ENCODE measurements at places on chromosomes 2 and 18.

- DNase-seq: no peak
Measured at GRCh38 chr18:9506046-9506792, 30.9 kb downstream of the RALBP1 start.

DNA sequence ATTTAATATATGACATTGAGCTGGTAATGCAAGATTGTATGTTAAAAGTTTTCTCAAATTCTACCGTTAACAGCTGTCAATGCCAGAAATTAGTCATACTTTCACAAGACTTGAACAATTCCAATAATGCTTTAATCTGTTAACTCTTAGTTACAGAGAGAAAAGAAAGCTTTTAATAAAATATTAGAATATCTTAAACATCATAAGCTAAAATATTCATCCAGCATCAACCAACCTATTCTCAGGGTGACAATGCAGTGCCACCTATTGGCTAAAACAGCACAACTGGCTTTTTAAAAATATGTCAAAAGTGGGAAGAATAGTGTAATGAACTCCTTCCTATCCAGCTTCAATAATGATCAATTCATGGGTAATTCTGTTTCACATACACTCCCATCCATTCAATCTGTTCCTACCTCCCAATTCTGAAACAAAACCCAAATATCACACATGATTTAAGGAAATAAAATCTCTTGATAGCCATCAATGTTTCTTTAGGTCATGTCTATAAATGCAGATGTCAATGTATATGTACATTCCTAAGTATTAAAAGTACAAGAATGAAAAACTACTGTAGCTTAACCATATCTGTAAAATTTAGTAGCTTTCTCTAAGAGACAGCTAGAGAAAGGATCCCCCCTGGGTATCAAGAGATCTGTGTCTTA lies 79.8 kb upstream of the CCDC141 start:
- DNase-seq: no peak

- DNase-seq: no peak
Measured at GRCh38 chr2:206940546-206940945, 1.2 kb downstream of the CPO start.

DNA sequence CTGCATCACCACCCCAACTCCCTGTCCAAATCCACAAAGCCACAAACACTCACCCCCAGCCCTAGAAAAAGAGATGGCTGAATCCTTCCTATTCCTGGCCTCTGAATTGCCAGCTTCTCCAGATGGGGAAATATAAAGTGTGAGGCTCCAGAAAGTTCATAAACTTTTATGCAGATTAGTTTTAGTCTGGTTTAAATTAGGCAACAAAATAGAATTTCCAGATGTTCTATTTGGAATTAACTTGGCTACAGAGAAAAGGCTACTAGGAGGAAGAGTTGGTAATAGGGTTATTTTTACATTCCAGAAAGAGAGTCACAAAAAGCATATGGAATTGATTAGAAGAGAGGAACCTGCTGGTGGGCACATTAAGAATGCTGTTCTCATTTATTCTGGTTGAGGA lies 56.0 kb downstream of the EN1 start:
- DNase-seq: no peak

GRCh38 chr2:140085674-140086073 lies 1305.5 kb upstream of the NXPH2 start:
- DNase-seq: no peak

DNA sequence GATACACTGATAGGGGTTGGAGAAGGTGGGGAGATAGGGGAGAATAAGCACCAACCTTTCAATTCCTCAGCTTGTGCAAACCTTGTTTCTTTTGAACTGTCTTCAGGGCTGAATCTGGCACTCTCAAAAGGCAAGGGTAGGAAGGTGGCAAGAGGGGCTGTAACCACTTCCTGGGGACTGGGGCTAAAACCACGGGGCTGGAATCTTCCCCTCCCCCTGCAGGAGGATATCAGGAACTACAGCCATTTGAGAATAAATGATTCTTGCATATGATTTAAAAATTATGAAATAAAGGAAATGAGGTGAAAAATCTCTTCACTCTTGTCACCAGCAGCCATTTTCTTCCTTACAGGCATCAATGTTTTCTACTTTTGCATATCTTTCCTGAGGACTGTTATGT lies 50.8 kb downstream of the ATOH8 start:
- DNase-seq: no peak

DNA sequence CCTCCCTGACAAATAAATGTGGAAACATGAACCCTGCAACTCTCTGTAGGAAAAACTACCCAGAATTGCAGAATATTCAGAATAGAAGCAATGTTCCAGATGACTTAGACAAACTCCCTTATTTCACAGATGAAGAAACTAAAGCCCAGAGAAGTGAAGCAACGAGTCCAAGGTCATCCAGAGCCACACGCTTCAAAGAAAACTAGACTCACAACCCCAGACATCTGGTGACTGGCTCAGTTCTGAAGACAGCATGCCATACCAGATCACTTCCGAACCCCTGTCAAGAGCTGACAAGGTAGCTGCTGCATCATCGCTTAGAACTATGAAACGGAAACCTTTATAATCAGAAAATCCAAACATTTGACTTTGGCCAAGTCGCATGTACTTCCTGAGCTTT lies 101.3 kb downstream of the PID1 start:
- DNase-seq: no peak

DNA sequence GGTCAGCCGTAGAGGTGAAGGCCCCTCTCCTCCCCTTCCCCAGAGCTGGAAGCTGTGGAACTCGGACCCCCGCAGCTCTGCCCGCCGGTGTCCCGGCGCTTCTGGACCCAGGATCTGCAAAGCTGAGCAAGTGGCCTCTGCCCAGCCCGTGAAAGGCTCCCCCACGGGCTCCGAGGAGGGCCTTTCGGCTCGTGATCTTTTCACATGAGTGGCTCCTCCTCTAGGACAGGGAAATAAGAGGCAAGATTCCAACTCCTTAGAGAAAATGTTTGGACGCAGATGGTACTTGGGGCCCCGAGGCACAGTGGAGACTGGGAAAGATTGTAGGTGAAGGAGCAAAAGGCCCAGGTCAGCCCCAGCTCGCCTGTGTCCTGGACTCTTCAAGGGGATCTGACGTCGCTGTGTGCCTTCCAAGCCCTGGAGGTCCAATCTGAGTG lies 48.2 kb upstream of the SP3 start:
- no peak for DNase-seq

GRCh38 chr2:54409752-54410151 lies 46.4 kb upstream of the SPTBN1 start:
- DNase-seq: no peak

DNA sequence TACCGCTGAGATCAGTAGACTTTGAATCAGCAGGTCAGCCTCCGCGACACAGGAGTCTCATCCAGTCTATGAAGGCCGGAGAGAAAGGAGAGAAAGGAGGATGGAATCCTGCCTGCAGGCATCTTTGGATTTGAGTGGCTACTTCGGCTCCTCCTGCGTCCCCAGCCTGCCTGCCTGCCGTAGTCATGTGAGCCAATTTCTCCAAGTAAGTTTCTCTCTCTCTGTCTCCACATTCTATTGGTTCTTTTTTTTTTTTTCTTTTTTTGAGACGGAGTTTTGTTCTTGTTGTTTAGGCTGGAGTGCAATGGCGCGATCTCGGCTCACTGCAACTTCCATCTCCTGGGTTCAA lies 16.7 kb downstream of the PDCD1 start:
- no peak for DNase-seq

DNA sequence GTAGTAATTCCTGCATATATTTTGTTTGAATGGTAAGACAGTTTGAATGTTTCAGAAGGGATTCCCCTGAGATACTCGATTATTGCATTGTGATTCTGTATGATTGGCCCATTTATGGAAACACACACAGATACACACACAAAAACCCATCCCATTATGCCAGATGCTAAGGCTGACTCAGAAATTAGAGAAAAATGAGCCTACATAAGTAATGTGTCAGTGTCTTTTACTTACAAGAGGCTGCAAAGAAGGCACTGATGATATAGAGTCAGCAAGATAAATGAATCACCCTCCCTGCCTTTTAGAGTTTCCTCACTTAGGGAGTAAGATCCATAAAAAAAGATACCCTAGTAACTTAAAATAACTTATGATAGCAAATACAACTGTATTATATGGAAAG lies 1481.1 kb upstream of the ACVR2A start:
- DNase-seq: no peak

GRCh38 chr2:108297436-108298141 lies 8.9 kb downstream of the SULT1C2 start:
- DNase-seq: peak; percentile 42

- DNase-seq: peak; percentile 9
Measured at GRCh38 chr2:26299471-26300101, 46.4 kb upstream of the SELENOI start.

GRCh38 chr18:74951165-74951760 lies 257.7 kb downstream of the PTGR3 start:
- peak; percentile 92 for DNase-seq

DNA sequence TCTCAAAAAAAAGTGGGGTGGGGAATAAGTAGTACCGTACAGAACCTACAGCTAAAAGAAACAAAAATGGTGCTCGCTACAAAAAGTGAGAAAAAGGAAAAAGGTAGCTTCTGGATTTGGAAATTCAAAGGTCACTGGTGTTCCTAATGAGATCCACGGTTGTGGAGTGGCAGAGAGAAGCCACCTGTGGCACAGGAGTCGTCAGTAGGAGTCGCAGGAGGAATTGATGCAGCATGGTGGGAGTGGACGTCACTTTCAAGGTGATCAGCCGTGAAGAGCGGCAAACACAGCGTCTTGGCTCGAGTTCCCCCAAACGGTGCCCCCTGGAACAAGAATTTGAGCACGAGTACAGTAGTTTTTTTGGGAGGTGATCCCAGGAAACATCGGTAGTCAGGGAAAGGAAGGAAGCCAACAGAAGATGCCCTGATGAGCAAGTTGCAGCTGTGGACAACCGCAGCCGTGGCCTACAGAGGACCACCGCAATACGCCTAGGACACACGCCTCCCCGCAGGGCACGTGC lies 1.4 kb upstream of the TTL start:
- DNase-seq: no peak

GRCh38 chr18:48882379-48882778 lies 68.4 kb downstream of the SMAD7 start:
- no peak for DNase-seq

DNA sequence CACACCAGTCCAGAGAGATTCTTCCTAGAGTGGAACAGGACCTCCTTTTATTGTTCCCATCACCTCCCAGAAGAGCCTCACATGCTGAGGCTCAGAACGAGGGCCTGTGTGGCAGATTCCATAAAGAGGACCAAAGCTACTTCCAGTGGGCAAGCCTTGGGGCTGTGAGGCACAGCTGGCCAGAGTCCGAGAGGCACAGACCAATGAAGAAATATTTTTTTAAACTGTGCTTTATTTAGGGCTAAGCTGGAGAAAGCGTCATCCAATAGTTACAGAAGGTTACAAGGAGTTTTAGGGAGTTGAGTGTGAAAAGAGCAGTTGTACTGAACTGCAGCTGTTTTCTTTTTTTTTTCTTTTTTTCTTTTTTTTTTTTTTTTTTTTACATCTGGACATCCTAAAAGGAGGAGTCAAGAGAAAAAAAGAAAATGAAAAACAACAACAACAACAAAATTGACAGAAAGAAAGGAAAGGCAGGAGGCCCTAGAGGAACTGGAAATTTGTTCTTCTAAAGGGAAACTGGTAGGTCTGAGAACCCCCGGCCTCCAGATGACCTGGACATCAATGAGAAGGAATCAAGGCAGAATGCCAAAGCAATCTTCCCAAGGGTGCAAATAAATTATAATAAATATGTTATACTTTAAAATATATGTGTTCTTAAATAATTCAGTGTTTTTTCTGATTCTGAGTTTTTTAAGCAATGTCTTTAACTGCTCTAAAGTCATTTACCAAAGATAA lies 322.6 kb downstream of the CELF4 start:
- no peak for DNase-seq

DNA sequence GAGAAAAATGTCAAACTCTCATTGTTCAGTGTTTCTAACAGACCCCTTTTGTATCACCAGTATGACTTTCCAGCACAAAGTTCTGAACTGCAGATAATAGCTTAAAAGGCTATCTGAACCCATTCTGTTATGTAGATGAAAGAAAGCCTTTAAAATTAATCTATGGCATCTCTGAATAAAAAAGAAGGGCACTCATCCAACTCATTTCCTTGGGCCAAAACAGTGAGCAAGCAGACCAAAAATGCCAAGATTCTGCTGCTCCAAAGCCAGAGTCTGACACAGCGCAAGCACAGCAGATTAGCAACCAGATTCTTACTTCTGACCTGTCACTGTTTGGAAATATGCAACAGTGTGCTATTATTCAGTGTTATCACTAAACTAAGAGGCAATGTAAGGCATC lies 22.6 kb upstream of the ITGA6 start:
- peak; percentile 63 for DNase-seq

GRCh38 chr2:20187331-20187730 lies 37.6 kb downstream of the SDC1 start:
- DNase-seq: no peak

DNA sequence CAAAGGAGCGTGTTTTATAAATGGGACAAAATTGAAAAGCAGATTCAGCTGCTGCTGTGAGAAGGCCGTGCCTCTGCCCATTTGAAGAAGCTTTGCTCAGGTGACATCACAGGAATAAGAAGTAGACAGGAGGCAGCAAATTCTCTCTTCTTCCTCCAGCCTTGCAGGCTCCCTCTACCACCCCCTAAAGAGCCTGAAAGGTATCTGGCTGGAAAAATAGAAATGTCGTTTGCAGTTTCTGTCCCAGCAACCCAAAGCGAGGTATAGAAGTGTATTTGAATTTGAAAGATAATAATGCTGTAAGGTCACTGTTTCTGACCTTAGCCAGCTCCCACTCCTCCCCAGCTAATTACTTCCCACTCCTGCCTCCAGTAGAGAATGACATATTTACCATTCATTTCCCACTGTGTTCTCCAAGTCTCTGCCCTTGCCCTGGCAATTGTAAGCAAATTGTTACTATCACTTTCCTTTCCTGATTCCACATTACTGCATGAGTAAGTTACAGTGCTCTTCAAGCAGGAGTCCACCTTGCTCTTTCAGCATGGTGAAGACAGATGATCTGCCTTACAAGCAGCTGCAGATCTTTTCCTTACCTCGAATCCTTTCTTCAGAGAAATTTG lies 56.8 kb upstream of the RASGRP3 start:
- DNase-seq: no peak

DNA sequence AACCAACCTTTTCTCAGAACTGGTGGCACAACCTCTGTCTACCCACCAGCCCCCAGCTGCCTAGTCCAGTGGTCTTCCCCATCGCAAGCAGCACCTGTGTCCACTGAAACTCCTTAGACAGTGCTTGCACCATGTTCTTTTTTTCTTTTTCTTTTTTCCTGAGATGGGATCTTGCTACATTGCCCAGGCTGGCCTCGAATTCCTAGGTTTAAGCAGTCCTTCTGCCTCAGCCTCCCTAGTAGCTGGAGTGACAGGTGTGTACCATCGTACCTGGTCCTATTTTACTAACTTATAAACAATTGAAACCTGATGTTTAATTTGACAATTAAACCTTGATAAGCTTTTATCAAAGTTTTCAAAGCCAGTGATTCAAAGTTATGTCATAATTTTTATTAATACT lies 30.8 kb downstream of the SANBR start:
- DNase-seq: no peak

DNA sequence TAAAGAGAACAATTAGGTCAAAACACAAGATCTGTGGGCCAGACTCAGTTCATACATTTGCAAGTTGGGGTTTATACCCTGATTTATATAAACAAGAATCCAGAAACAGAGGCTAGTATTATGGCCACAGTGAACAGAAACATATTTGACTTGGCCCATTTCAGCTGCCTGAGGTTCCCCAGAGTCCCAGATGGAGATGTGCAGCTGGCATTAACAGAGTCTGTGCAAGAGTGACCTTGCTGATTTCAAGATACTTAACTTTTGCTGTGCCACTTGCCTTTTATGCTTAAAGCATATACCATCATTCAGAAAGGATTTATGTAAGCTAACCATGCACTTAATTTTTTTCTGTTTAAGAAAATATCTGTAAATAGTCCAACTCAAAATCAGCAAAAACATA lies 636.3 kb downstream of the TRIB2 start:
- DNase-seq: no peak

- no peak for DNase-seq
Measured at GRCh38 chr2:119377294-119377992, 10.7 kb downstream of the DBI start.
